ENCODE measurements at places on chromosomes 16 and 17.

DNA sequence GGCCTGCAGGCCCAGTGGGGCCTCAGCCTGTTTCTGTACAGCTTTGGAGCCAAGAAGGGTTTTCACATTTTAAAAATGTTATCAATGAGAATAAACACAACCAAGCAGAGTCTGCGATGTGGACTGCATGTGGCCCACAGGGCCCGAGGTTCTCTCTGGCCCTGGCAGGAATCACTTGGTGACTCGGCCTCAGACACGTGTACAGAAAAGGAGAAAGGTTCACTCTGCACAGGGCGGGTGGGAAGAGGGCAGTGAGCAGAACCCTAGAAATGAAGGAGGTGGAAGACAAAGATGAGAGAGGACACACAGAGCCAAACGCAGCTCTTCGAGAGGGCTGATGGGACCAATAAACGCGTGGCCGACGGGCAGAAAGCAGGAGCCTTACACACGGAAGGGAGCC lies 11.6 kb upstream of the ZNF750 start:
- no peak for DNase-seq

GRCh38 chr17:21174713-21175112 lies 39.2 kb downstream of the TMEM11 start:
- DNase-seq: no peak

DNA sequence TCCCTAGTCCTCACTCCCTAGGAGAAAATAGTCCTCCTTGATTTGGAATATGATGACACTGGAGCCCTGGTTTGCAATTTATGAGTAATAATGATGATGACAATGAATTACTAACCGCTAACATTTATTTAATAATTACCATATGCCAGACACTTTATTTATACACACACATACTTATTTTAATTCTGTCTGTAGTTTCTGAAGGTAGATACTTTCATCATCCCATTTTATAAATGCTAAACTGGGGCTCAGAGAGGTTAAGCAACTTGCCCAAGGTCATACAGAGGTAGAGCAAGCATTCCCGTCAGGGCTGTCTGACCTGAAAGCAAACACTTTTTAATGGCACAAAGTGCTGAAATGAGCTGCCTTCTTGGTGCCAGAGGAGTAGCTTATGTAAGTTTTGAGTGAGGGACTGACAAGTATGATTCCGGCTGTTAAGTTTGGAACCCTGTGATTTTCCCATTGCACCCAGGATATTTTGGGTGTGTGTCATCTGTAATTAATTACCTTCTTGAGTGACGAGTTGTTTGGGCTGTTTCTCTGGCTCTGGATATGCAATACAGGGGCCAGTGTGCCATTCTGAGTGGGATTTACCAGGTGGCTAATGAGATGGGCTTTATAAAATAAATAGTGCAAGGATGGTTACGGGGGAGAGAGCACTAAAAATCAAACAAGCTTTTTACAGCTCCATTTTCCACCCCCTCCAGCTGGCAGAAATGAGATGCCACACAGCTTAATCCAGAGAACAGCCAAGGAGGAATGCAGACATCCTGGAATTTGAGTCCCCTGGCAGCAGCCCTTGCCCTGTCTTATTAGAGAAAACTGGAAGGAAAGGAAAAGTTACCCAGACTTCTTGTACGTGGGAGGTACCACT lies 211.8 kb downstream of the SNX29 start:
- DNase-seq: no peak

DNA sequence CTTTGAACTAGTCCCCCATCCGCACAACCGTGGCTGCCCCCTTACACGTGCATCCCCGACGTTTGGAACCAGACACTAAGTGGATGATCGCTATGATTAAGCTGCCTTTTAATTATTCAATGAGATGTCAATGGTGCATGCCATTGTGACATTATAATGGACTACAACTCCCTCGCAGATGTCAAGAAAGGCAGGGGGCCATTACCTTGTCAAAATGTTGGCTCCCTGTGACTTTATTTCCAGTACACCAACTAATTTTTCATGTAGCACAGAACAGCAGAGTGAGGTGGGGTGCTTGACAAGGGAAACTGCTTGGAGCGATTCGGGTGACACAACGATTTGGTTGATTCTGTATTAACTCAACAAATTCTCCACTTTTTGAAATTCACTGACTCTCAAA lies 26.5 kb downstream of the ASIC2 start:
- DNase-seq: no peak

GRCh38 chr17:8967861-8968260 lies 2.4 kb upstream of the PIK3R5 start:
- DNase-seq: no peak

- DNase-seq: no peak
These were observed 31.3 kb downstream of the CD300LB start for GRCh38 chr17:74499992-74500391.

DNA sequence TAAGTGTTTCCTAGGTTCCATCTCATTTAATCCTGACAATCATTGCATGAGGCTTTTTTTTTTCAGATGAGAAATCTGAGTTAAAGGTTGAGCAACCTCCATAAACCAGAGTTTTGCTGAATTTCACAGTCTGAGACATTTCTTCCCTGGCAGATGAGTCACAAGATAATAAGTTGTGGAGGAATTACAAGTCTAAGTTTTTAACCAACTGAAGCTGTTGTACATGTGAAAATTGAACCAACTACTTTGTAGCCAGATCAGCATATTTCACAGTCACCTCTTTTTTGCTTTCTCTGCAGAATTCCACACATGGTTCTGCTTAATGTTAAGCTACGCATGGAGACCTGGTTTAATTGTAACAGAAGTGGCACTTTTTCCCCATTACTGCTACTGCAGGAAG lies 765.6 kb downstream of the CDH11 start:
- no peak for DNase-seq

DNA sequence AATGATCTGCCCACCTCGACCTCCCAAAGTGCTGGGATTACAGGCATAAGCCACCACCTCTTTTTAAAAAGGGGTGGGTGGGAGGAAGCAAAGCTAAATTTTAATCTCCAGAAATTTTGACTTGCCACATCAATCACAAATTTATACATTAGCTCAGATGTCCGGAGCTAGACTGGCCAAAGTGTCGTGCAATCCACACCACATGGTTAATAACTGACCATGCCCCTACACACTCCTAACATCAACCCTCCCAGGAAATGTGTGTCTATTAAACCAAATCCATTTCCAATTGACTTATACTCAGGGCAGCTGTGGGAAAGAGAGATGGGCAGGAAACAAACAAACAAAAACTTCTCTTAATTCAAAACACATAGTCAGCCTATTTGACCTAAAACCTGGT lies 29.9 kb downstream of the SMURF2 start:
- no peak for DNase-seq

DNA sequence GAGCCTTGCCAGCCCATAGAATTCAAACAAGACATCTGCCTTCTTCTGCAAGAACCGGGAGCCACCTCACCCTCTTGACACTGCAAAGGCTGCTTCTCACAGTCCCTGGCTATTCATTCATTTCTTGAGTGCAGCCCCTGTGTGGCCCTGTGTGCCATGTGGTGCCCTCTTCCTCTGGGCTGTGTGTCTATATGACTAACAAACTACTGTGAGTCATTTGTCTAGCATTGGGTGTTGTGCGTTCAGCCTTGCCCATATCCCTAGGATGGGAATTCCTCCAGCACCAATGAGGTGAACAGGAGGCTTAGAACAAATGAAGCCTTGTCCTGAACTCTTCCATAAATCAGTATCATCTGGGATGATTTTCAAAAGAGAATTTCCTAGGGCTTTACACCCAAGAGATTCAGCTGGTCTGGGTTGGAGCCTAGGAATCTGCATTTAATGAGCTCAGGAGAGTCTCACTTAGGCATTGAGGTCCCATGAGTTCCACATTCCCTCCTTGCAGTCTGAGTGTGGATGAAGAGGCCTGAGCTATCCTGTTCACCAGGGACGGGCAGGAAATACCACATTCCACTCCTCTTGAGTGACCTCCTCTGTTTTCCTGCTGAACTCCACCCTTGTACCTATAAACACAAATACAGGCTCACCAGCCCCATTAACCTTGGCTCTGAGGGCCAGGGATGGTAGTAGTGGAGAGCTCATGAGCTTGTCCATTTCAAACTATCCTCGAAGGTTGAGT lies 308.7 kb upstream of the N4BP1 start:
- DNase-seq: no peak

GRCh38 chr17:51674579-51675255 lies 414.4 kb downstream of the UTP18 start:
- no peak for DNase-seq
